SK-N-SH (cell line): ENCODE measurements at places on chromosomes 1 and 21. TPM values are rescaled to one million over a fixed set of nuclear protein-coding genes. Genes with fewer than 3 reads are reported as not detected.

C1orf94 gene
- polyA plus RNA-seq = not detected in 2 replicates

DNASE2B gene
- 0.03 TPM in 1 of 2 replicates, not detected in the other for polyA plus RNA-seq

IL22RA1 gene
- 0.03 and 0.05 TPM in 2 replicates for polyA plus RNA-seq

TPTE gene
- polyA plus RNA-seq = not detected in 2 replicates

LHX4 gene
- polyA plus RNA-seq = not detected in 2 replicates

GABRD gene
- polyA plus RNA-seq = 0.07 and 0.10 TPM in 2 replicates

DNA sequence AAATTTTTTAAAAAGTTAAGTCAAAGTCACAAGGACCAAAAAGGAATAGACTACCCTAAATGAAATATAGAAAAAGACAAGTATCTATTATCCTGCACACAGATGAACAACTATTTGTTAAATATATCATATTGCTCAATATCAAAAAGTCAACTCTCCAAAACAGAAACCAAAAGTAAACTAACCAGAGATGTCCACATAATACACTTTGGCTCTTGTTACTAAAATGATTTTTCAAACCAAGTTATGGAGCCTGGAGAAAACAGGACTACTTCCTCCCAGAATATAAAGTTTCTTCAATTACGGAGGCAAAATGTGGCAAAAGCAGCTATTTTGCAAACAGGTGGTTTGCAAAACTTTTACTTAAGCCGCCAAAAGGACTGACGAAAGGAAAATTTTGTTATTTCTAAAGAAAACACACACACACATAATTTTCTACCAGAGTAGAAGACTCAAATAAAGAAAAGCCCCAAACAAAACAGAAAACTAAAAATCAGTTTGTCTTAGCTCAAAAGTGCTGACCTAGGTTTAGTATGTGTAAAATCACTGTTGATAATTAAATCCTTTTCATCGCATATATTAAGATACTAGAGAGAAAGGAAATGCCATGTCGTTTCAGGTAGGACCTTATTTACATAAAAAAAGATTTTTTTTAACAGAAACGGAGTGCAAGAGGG, 1.1 kb downstream of the DPYD start:
- peak overlapping the region; percentile 81 for H3K27ac ChIP-seq
- no peaks in the 10 kb centered on the region for H3K27me3 ChIP-seq
- peaks cover 9% of the 10 kb centered on the region for H3K36me3 ChIP-seq
- peak overlapping the region; percentile 84 for H3K4me3 ChIP-seq
- DNase-seq = no peak

- DNase-seq = no peak
- H3K27ac ChIP-seq = peak overlapping the region; percentile 98
- peak overlapping the region; percentile 88 for H3K4me3 ChIP-seq
- H3K27me3 ChIP-seq = no peaks in the 10 kb centered on the region
- H3K4me1 ChIP-seq = peaks cover 24% of the 10 kb centered on the region
Observed at GRCh38 chr21:37365517-37366481, 774 bp upstream of the DYRK1A start.

GRCh38 chr1:33176362-33176850, 5.4 kb downstream of the TRIM62 start:
- H3K27me3 ChIP-seq = no peaks in the 10 kb centered on the region
- H3K4me3 ChIP-seq = no peak overlapping the region
- H3K27ac ChIP-seq = no peak overlapping the region
- peak; percentile 70 for DNase-seq
- no peaks in the 10 kb centered on the region; the same call in 1 of the 2 replicates for H3K36me3 ChIP-seq

GRCh38 chr1:224879162-224879803, 50.2 kb upstream of the DNAH14 start:
- H3K4me1 ChIP-seq = peaks cover 2% of the 10 kb centered on the region; the same call in 1 of the 2 replicates
- no peaks in the 10 kb centered on the region for H3K36me3 ChIP-seq
- H3K27ac ChIP-seq = no peak overlapping the region
- no peaks in the 10 kb centered on the region for H3K27me3 ChIP-seq
- DNase-seq = no peak

DNA sequence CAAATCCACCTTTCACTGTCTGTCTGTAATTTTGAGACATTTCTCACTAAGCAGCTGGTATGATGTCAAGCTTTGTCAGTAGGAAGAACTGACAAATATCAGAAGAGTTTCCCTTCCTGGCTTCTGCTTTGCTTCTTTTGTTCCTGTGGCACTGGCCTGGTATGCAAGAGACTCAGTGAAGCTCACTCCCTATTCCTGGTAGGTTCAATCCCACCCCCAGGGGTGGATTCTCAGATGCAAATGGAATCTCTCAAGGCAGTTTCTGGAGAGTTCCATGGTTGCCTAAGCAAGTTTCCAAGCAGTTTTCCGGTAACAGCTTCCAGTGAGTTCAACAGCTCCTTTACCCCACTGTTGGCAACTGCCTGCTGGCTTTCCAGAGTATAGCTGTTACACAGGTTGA, 683.4 kb downstream of the PTPRC start:
- no peaks in the 10 kb centered on the region for H3K36me3 ChIP-seq
- no peak overlapping the region for H3K27ac ChIP-seq
- H3K4me3 ChIP-seq = no peak overlapping the region
- no peaks in the 10 kb centered on the region for H3K4me1 ChIP-seq
- H3K27me3 ChIP-seq = no peaks in the 10 kb centered on the region

- peaks cover 26% of the 10 kb centered on the region for H3K4me1 ChIP-seq
- H3K27me3 ChIP-seq = no peaks in the 10 kb centered on the region
- no peak for DNase-seq
- H3K4me3 ChIP-seq = no peak overlapping the region
Observed at GRCh38 chr1:56095696-56096665, 483.4 kb downstream of the PLPP3 start.

GRCh38 chr1:78369546-78369945, 121.2 kb upstream of the PTGFR start:
- no peak overlapping the region for H3K27ac ChIP-seq
- no peak overlapping the region for H3K4me3 ChIP-seq
- no peak for DNase-seq
- H3K4me1 ChIP-seq = no peaks in the 10 kb centered on the region

- H3K27ac ChIP-seq = peak overlapping the region; percentile 84
- H3K36me3 ChIP-seq = no peaks in the 10 kb centered on the region
- H3K4me1 ChIP-seq = peaks cover 8% of the 10 kb centered on the region; the same call in 1 of the 2 replicates
- DNase-seq = peak; percentile 79
Observed at GRCh38 chr1:92960395-92961130, 699 bp downstream of the DIPK1A start.

DNA sequence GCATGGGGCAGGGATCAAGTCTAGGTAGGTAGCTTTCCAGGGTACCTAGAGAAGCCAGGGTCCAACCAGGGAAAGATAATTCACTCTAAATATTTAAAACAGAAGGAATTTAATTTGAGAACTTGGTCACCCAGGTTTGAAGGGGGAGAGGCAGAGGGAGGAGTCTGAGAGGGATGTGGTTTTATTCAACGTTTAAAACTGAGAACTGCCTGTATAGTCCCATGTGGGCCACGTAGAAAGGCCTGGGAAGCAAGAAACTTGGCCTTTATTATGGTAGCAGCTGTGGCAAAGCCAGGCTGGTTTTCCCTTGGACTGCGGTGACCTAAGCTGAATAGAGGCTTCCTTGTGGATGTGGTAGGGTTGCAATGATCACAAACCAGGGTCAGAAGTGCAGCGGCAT, 42.0 kb upstream of the DUSP10 start:
- H3K4me1 ChIP-seq = no peaks in the 10 kb centered on the region
- H3K4me3 ChIP-seq = no peak overlapping the region
- H3K27me3 ChIP-seq = no peaks in the 10 kb centered on the region
- DNase-seq = no peak
- no peaks in the 10 kb centered on the region for H3K36me3 ChIP-seq

DNA sequence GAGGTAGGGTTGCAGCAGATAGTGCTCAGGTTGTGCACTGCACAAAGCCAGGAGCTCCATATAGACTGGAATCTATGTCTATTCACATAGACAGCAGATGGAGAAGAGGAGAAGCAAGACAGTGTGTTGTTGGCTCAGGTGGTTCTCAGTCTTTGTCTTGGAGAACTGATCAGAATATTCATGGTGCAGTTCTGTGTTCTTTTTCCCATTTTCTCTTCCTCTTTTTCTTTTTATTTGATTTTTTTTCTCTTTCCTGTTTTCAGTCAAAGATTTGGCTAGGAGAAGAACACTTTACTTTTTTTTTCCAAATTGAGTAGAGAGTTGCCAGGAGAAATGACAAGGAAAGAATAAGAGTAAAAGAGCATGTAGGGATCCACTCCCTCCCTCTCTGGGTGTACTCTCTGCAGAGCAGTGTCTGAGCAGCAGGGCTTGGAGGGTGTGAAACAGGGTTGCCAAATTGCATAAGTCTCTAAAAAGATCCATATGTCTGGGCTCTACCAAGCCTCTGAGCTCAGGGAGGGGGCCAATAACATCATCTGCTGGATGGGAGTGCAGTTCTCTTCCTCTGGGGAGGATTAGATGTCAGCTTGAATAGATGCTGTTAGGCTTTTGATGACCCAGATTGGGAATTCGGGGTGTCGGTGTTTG, 8.7 kb upstream of the CD34 start:
- H3K36me3 ChIP-seq = no peaks in the 10 kb centered on the region
- H3K4me3 ChIP-seq = no peak overlapping the region
- peaks cover 7% of the 10 kb centered on the region; the same call in 1 of the 2 replicates for H3K4me1 ChIP-seq
- no peak for DNase-seq
- no peak overlapping the region for H3K27ac ChIP-seq
- peaks cover 12% of the 10 kb centered on the region for H3K27me3 ChIP-seq
